Activated CD4-positive, alpha-beta memory T cell treated with anti-CD3 and anti-CD28 coated beads for 36 hours (primary cell): ENCODE measurements at places on chromosomes 7 and 10. TPM values are rescaled to one million over a fixed set of nuclear protein-coding genes. Genes with fewer than 3 reads are reported as not detected.
A peak's percentile ranks its signal among the peaks of the same experiment; 100 is the strongest.

Gene STEAP1B
- total RNA-seq, result not detected

Gene AZGP1
- not detected for total RNA-seq

Gene CDK6
- total RNA-seq, result 132 TPM

Gene NRG3
- not detected for total RNA-seq

Gene SDK1
- total RNA-seq, result 0.24 TPM

Gene SPDYE18
- not detected for total RNA-seq

Gene SOSTDC1
- total RNA-seq, result not detected

Gene LRRC61
- total RNA-seq, result 26.1 TPM

Gene CHN2
- 0.69 TPM for total RNA-seq

DNA sequence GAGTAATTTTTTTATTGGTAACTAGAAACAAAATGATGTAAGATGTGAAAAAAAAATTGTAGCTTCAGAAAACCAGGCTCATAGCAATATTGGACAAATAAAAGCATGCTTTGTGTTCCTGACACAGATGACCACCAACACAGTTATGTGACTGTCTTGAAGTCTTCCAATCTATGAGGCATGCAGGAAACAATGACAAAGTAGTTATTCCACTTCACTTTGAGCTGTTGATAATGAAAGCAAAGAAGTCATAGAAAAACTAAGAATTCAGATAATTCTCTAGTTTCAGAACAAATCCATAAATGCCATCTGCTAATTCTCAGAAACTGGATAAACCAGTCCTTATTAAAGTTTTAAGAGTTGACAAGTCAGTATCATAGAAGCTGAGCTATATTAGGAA, 378.4 kb upstream of the SEMA3D start:
- no peak overlapping the region for H3K4me3 ChIP-seq
- no peaks in the 10 kb centered on the region for H3K27me3 ChIP-seq
- H3K27ac ChIP-seq, result no peak overlapping the region
- no peak for DNase-seq

- no peaks in the 10 kb centered on the region for H3K27me3 ChIP-seq
- H3K4me1 ChIP-seq, result peaks cover 28% of the 10 kb centered on the region
- DNase-seq, result peak; percentile 83
These were observed 2.1 kb upstream of the ADAM8 start for GRCh38 chr10:133278577-133279265.

DNA sequence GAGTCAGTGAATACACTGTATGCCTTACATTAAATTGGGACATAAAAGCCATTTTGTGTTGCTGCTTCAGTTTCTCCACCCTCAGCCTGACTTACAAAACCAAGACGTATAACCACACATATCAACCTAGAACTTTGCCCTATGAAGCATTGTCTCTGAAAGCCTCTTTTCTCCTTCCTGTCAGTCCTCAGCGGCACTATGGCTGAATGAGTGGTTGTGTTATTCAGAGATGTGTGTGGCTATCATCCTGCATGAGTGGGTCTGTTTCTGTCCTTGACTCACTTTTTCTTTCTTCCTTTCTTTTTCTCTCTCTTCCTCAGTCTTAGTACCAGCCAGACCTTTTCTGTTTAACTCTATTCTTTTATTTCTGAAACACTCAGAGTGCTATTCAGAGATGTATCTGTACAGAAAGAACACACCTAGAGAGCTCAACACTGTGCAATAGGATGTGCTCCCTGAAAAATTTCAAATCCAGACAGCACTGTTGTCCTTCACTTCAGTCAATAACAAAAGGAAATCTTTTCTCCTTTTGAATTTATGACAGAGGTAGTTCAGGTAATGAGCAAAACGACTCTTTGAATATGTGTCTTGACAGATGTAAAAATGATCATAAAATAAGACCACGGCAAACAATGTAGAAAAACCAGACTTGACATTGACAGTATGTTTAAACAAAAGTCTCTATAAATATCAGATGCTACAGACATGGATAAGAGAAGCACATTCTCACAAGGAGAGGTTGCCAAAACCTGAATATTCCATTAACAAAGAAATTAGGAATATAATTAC, 163.3 kb upstream of the FEZF1 start:
- H3K4me3 ChIP-seq, result no peak overlapping the region
- H3K36me3 ChIP-seq, result no peaks in the 10 kb centered on the region
- DNase-seq, result no peak
- H3K27me3 ChIP-seq, result no peaks in the 10 kb centered on the region

GRCh38 chr10:115441907-115442545, 348.9 kb downstream of the ATRNL1 start:
- H3K27me3 ChIP-seq, result no peaks in the 10 kb centered on the region
- no peaks in the 10 kb centered on the region for H3K36me3 ChIP-seq
- no peak for DNase-seq
- no peaks in the 10 kb centered on the region for H3K4me1 ChIP-seq
- no peak overlapping the region for H3K27ac ChIP-seq

- no peak overlapping the region for H3K4me3 ChIP-seq
- DNase-seq, result no peak
- H3K27me3 ChIP-seq, result no peaks in the 10 kb centered on the region
These were observed 57.7 kb upstream of the ZNRF2 start for GRCh38 chr7:30226614-30227268.

DNA sequence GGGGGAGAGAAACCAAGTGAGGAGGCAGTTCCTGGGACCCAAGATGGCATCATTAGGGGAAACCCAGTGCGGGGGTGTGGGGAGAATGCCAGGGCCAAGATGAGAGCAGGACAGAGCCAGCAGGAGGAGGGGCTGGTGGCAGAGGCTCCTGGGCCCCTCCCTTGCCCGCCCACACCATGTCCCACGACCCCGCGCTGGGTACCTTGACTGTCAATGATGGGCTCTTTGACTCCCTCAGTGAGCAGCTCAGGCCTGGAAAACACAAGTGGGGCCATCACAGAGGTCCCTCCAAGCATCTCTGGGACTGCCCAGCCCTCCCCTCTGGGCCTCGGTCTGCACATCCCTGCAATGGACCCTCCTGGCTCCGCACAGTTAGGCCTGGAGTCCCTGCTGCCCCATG, 75.4 kb downstream of the RABGEF1 start:
- no peak overlapping the region for H3K4me3 ChIP-seq
- H3K36me3 ChIP-seq, result peaks cover 4% of the 10 kb centered on the region
- H3K27ac ChIP-seq, result no peak overlapping the region
- no peaks in the 10 kb centered on the region for H3K27me3 ChIP-seq
- no peaks in the 10 kb centered on the region for H3K4me1 ChIP-seq

- no peaks in the 10 kb centered on the region for H3K36me3 ChIP-seq
- H3K4me3 ChIP-seq, result no peak overlapping the region
- H3K27me3 ChIP-seq, result no peaks in the 10 kb centered on the region
- DNase-seq, result no peak
- H3K27ac ChIP-seq, result no peak overlapping the region
- peaks cover 11% of the 10 kb centered on the region for H3K4me1 ChIP-seq
These were observed 20.5 kb downstream of the STRA8 start for GRCh38 chr7:135253851-135254771.

GRCh38 chr10:86855513-86855912, 99.1 kb downstream of the BMPR1A start:
- H3K27ac ChIP-seq, result no peak overlapping the region
- no peaks in the 10 kb centered on the region for H3K27me3 ChIP-seq
- DNase-seq, result no peak
- H3K36me3 ChIP-seq, result peaks cover 14% of the 10 kb centered on the region
- H3K4me1 ChIP-seq, result no peaks in the 10 kb centered on the region

- no peaks in the 10 kb centered on the region for H3K36me3 ChIP-seq
- peaks cover 78% of the 10 kb centered on the region for H3K4me1 ChIP-seq
- no peak for DNase-seq
- H3K4me3 ChIP-seq, result peak overlapping the region; percentile 46
- peak overlapping the region; percentile 77 for H3K27ac ChIP-seq
These were observed 12.1 kb downstream of the ATG9B start for GRCh38 chr7:151012031-151012692.

GRCh38 chr7:29442146-29442545, 121.5 kb upstream of the PRR15 start:
- H3K36me3 ChIP-seq, result no peaks in the 10 kb centered on the region
- no peaks in the 10 kb centered on the region for H3K27me3 ChIP-seq
- no peak for DNase-seq
- H3K4me3 ChIP-seq, result no peak overlapping the region
- H3K27ac ChIP-seq, result no peak overlapping the region
- no peaks in the 10 kb centered on the region for H3K4me1 ChIP-seq

DNA sequence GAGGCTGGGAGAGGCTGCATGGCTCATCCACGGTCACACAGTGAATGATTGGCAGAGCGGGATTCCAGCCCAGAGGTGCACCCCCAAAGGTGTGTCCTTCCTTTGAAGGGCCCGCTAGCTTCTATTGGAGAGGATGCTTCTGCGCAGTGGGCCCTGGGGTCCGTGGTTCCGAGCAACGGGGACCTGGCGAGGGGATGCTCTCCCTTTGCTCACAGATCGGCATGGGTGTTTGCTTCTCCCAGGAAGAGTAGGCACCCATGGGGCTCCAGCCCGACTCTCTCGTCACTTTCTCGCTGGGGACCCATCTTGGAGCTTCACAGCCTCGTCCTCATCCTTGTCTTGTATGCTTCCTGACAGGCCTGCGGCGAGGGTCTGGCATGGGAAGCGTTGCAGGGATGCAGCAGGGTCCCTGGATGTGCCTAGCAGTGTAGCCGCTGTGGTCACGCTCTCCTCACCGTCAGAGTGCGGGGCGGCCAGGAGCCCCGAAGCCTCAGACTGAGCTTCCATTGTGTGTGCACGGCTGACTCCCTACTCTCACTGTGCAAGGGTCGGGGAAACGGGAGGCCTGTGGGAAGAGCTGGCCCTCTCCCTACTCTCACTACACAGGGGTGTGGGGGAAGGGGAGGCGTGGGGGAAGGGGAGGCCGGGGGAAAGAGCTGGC, 538.5 kb upstream of the FOXK1 start:
- H3K27me3 ChIP-seq, result peaks cover 13% of the 10 kb centered on the region
- H3K36me3 ChIP-seq, result no peaks in the 10 kb centered on the region
- H3K4me3 ChIP-seq, result no peak overlapping the region
- no peaks in the 10 kb centered on the region for H3K4me1 ChIP-seq
- no peak for DNase-seq

DNA sequence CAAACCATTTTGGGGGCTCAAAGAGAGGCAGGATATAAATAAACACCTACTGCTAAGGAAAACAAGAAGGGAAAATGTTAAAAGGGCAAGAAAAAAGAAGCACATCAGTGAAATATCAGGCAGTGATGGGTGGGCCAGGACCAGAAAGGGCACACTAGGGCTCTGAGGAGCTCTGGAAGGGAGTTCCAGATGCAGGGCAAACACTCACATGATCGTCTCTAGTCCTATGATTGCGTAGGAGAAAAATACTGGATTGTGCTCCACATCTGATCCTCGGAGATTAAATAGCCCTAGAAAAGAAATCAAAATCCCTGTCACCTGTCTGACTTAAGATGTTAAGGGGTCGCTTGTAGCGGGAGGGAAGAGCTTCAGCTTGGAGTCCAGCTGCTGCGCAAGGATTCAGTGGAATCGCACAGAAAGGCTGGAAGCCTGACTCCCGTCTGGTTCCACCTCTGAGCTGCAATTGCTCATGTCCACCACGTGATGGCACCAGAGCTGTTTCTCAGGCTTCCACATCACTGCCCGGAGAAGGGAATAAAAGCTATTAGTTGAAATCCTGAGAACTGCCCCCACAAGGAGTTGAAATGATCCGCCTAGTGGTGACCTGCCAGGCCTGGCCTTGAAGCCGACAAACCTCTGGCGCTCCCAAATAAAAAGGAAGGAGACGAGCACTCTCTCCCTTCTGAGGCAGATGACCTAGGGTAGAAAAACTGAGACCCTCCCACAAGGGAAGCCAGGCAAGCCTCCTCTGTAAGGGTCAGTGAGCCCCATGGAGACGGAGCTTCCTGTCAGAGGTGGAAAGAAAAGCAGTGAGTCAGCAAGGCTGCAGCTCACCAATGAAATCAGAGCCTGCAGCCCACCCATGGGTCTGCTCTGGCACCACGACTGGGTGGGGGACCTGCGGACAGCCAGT, 39.2 kb downstream of the XPNPEP1 start:
- H3K27ac ChIP-seq, result no peak overlapping the region
- H3K4me1 ChIP-seq, result peaks cover 21% of the 10 kb centered on the region

GRCh38 chr7:103851357-103851756, 138.1 kb downstream of the RELN start:
- H3K4me1 ChIP-seq, result no peaks in the 10 kb centered on the region
- no peak overlapping the region for H3K27ac ChIP-seq
- H3K27me3 ChIP-seq, result peaks cover 9% of the 10 kb centered on the region
- peaks cover 2% of the 10 kb centered on the region for H3K36me3 ChIP-seq

- no peaks in the 10 kb centered on the region for H3K4me1 ChIP-seq
- H3K27me3 ChIP-seq, result no peaks in the 10 kb centered on the region
- H3K36me3 ChIP-seq, result no peaks in the 10 kb centered on the region
- H3K27ac ChIP-seq, result no peak overlapping the region
- no peak for DNase-seq
These were observed 25.6 kb upstream of the CD36 start for GRCh38 chr7:80612880-80613279.

GRCh38 chr7:26667514-26668133, 196.8 kb downstream of the SKAP2 start:
- H3K36me3 ChIP-seq, result no peaks in the 10 kb centered on the region
- DNase-seq, result peak; percentile 61
- H3K27ac ChIP-seq, result no peak overlapping the region
- no peak overlapping the region for H3K4me3 ChIP-seq
- H3K27me3 ChIP-seq, result no peaks in the 10 kb centered on the region
